ENCODE measurements at places on chromosomes 13 and 19.

- no peak for DNase-seq
Observed at GRCh38 chr19:8935460-8935859, 74.7 kb downstream of the MUC16 start.

DNA sequence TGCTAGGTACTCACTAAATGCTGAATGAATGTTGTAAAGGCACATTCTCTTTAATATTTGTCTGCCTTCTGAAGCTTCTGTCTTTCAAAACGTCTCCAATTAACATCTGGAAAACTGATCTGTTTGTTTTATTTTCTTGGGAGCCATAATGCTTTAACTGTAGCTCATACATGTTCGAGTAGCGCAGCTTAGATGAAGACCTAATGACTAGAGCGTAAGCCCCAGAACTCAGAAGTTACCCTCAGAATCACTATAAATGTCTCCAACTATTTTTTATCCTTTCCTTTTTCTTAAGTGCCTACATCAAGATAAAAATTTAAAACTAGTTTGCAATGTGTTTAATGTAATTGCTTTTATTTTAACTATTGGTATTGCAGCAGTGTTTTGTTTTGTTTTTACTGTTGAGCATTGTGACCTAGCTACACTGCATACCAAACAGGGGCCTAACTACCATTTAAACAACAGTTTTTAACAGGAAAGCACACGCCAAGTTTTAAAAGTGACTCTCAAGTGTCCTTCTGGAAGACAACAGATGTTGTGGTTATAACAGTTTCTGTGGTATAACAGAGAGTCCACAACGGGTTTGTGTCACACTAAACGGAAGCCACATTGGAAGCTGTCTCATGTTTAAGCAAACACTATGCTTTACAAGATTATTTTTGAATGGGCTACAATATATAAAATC lies 42.0 kb downstream of the MRPL57 start:
- DNase-seq = peak; percentile 37

DNA sequence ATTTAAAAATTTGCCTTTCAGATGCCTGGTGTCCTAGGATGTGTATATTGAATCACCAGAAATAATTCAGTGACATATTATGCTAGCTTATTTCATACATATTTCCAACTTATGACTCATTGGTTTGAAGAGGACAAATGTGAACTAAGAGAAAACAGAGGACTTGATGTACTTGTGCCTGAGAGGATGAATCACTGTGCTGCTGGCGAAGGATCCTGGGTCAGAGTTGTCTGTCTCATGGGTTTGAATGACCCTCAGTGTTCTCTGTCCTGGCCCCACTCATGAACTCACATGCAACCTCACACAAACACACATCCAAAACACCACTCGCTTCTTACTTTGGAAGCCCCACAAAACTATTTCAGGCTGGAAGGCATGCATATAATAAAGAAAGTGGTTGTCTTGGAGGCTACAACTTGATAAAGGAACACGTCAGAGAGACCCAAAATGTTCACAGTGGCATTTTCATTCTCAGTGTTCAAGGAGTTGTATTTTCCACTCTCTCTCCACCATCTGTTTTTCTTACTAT lies 129.0 kb upstream of the SPRY2 start:
- no peak for DNase-seq

GRCh38 chr13:105232439-105232838 lies 1303.0 kb downstream of the EFNB2 start:
- DNase-seq = no peak

- no peak for DNase-seq
Observed at GRCh38 chr13:76764916-76765315, 121.3 kb downstream of the KCTD12 start.

- peak; percentile 58 for DNase-seq
Observed at GRCh38 chr13:26557393-26558073, at the start of gene WASF3. Gene WASF3, plus strand, starts transcription at chr13:26557683. Its CDS starts 84,588 bp downstream, at chr13:26642271.
